ENCODE measurements at places on chromosomes 1 and 21. TPM values are rescaled to one million over a fixed set of nuclear protein-coding genes. Genes with fewer than 3 reads are reported as not detected.

The LCE1F gene
- total RNA-seq: not detected

The MROH9 gene
- total RNA-seq: not detected

The FALEC gene
- total RNA-seq: 0.18 TPM

The SLC25A34 gene
- total RNA-seq: 0.37 TPM

The RNU1-4 gene
- total RNA-seq: 4,050 TPM

The PLEKHN1 gene
- 0.28 TPM for total RNA-seq

The GIPC2 gene
- total RNA-seq: 0.14 TPM
